ENCODE measurements at places on chromosomes 6 and 20.

- DNase-seq, result no peak
These were observed 25.7 kb downstream of the DSE start for GRCh38 chr6:116396441-116396840.

GRCh38 chr20:52270696-52271095 lies 79.1 kb upstream of the ZFP64 start:
- DNase-seq, result no peak

GRCh38 chr6:139325125-139325524 lies 33.3 kb upstream of the TXLNB start:
- DNase-seq, result no peak

GRCh38 chr6:42269974-42270510 lies 52.4 kb upstream of the MRPS10 start:
- no peak for DNase-seq

DNA sequence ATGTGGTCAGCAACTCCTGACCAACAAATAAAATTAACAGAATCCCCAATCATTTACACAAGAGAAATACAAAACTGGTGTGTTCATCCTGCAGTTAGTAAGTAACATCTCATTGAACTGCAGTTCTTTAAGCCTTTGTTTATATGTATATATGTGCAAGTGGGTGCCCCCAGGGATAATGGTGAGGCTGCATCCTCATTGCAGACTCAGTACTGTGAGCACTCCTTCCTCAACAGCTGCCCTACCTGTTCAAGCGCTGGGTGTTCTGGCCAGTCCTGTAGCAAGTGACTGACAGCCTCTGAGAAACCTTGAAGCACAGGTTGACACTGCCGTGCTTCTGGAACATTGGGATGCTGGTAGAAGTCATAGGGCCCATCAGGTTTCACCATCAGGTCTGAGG lies 49.8 kb upstream of the LYRM2 start:
- DNase-seq, result no peak

- DNase-seq, result no peak
These were observed 46.8 kb downstream of the SNX5 start for GRCh38 chr20:17921774-17922173.

DNA sequence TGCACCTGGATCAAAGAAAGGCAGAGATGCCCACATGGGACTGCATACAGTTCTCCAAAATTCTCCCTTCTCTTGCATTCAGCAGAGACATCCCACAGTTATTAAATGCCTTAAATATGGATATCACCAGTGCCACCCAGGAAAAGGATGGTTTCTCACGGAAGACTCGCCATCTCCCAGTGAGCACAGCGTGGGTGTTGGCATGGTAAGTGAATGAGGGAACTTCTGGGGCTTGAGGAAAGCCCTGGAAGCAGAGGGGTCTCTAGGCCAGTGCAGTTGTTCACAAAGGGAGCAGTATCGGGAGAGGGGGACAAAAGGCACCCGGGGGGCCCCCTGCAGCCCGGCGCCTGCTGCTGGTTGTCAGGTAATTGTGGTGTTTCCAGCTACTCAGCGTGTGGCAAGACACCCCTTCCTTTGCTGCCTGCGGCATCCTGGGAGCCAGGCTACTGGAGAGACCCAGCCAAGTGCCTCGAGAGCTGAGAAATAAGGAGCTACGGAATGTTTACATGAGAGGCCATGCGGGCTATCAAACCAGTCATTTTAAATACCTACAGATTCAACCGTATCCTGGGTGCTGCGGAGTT lies 125.4 kb downstream of the PXDC1 start:
- no peak for DNase-seq

- DNase-seq, result no peak
These were observed 19.5 kb upstream of the ASXL1 start for GRCh38 chr20:32338665-32339064.

- no peak for DNase-seq
These were observed 2.3 kb upstream of the TXLNB start for GRCh38 chr6:139294090-139294489.

DNA sequence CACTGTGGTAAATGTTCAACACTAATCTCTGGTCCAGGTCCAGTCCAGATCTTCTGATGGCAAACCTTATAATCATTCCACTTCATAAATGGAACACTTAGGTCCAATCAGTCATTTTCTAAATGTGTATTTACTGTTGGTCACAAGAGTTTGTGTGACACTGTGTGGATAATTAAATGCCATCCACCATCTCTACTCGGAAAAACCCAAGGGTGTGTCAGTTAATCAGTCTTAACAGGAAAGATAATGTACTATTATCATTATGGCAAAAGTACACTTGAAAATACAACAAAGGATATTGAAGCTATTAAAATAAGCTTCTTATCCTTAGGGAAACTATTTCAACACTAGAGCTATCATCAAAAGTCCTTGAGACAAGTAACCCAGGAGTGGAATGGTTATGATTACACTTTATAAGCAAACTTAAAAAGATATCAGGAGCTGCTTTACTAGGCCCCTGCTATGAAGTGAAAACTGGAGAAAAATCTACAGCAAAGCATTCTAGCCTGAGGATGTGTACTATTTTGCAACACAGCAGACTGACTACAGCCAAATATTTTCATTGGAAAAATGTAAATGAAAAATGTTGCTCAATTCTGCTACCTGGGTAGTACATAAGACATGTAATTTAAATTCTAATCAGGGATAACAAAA lies 227.9 kb downstream of the LAMA2 start:
- peak; percentile 16 for DNase-seq

DNA sequence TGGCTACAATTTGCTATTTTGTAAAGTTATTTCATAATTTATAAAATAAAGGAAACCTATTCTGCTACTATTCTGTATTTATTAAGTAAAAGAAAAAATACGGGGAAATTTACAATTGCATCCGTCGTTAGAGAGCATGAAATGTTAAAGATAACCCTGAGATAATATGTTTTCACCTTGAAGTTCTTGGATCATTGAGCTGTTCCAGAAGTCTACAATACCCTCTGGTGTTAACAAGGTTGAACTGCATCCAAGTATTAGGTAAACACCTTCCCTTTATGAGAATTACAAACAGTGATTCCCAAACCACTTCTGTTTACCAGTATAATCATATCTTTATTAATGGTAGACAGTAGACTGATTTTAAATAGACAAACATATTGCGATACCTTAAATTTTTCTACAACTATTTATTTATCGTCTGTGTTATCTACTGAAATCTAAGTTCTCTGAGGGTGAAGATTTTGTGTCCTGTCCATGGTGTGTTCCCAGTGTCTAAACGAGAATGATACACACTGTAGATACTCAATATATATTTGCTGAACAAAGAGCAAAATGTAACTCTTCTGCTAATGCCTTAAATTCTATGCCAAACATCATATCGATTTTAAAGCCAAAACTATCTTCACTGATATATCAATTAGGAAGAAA lies 28.2 kb downstream of the TBC1D32 start:
- DNase-seq, result peak; percentile 25

- no peak for DNase-seq
These were observed 275.7 kb downstream of the PAX1 start for GRCh38 chr20:21981179-21981578.

- no peak for DNase-seq
These were observed 41.8 kb downstream of the SESN1 start for GRCh38 chr6:109052852-109053251.

DNA sequence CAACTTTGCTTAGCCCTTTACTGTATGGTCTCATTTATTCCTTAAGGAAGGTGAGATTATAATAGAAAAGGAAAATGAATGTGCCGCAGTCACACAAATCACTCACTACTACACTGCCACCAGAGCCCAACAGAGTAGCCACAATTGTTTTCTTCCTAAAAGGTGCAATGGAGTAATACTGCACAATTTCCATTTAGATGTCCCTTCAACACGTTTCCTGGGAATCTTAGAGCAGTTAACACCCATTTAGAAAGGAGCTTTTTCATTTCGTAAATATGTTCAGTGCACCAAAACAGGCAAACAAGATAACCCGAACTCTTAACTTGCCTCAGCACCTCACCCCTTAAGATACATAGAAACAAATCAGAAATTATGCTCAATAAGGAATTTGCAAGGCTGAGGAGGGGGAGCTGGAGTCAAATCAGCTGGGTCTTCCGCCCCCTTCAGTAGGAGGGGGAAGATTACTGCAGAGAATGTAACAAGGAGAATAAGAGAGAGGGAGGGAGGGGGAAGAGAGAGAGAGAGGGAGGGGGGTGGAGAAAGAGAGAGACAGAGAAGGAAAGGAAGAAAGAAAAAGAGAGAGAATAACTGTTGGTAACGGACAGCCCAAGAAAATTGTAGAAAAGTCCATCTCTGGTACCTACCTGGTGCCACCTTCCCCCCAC lies 155.5 kb downstream of the BCAS1 start:
- no peak for DNase-seq

GRCh38 chr20:21219686-21220085 lies 83.4 kb upstream of the XRN2 start:
- no peak for DNase-seq

DNA sequence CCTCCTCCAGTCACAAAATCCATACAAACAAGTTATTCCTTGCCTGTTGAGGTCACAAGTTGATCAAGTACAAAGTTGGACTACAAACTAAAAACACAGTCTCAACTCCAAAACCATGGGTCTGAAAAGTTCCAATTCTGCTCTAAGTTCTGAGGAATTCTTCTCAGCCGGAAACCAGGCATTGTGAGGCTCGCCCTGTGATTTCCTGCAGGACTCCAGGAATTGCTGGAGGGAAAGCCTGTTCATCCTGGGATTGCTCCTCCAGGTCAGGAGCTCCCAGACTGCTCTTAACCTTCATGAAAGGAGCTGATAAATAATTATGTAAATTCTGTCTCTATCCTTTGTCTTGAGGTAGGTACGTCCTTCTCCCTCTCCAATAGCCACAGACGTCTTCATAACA lies 8.5 kb downstream of the TRAM2 start:
- no peak for DNase-seq

- peak; percentile 85 for DNase-seq
These were observed 107.4 kb downstream of the B3GAT2 start for GRCh38 chr6:70849348-70850069.

GRCh38 chr20:56360908-56361205 lies 2.1 kb downstream of the FAM210B start:
- DNase-seq, result no peak

- no peak for DNase-seq
These were observed 46.5 kb downstream of the SOBP start for GRCh38 chr6:107536180-107536961.

DNA sequence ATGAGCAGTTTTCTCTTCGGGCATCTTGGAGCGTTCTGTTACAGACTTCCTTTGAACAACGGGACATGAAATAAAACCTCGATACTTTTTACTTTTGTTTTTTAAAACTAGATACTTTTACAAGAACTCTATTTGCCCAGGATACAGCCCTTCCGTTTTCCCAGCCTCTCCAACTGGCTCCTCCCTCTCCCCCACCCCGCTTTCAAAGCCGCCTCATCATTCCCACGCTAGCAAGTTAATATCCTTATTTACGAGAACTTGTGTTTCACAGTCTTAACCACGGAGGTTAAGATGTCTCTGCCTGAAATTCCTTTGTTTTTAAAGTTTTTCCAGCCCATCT lies 241 bp upstream of the CFAP206 start:
- peak; percentile 41 for DNase-seq

DNA sequence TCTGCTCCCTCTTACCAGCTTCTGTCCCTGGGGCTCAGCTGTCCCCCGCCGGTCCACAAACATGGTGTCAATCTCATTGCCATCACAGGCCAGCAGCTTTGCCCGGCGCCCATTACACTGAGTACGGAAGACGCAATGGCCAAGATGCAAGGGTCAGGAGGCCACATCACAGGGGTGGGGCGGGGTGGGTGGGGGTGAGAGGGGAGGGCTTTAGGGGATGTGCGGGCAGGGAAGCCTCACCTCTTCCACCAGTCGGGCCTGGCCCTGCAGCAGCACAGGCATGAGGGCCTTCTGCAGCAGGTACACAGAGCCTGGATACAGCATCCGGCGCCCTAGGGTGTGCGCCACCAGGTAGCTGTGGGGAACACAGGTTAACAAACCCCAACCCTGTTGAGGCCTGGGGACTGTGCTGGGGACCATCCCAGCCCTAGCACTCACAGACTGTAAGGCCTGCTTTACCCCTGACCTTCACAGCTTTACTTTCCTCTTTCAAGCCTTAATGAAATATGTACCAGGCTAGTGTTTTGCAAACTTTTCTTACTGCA lies 10.8 kb upstream of the LY6G5C start:
- DNase-seq, result no peak

DNA sequence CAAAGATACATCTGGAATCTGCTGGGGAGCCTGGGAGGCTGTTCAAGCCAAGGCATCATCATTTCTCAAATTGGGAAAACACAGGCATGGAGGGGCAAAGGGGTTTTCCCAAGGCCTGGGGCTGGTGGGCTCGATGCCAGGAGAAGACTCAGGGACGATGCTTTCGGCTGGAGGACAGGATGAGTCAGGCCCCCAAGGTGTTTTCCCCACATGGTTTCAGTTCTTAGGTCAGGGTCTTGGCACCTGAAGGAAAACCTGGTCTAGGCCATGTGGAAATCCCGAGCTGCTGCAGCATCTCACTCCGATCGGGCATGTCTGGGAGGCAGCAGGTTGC lies 348.1 kb downstream of the CDC5L start:
- DNase-seq, result peak; percentile 42

DNA sequence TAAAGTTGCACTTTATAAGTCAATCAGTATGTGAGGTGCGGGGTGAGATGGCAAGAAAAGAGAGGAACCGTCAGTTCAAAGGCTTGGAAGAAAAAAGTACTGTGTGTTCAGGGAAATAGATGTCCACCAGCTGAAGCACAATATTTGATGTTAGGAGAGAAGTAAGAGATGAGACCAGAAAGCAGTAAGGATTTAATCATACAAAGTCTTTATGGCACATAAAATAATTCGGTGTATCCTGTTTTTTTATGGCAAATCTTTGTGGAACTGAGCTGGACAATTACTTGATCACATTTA lies 197.2 kb downstream of the FAXC start:
- DNase-seq, result no peak

GRCh38 chr20:843912-844311 lies 10.4 kb downstream of the FAM110A start:
- DNase-seq, result no peak

DNA sequence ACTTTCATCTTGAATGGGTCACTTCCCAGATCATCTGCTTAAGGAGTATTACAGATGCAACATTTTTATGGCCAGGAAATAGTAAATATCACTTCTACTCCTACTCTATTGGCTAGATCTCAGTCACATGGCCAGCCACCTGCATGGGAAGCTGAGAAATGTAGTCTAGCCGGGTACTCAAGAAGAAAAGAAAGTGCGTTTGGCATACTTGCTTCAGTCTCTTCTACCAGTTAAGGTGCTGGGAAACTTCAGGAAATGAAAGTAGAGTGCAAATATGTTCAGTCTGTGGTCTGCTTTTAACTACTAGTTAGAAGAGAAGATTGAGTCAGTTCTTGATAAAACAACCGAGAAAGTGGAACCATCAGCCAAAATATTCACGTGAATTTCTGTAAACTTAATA lies 129.2 kb downstream of the PDSS2 start:
- no peak for DNase-seq

- DNase-seq, result no peak
These were observed 247.9 kb downstream of the ANKRD60 start for GRCh38 chr20:57980506-57980905.

- DNase-seq, result peak; percentile 18
These were observed 1.2 kb downstream of the DDR1 start for GRCh38 chr6:30885481-30885998.

GRCh38 chr6:155832596-155832995 lies 377.0 kb upstream of the NOX3 start:
- peak; percentile 90 for DNase-seq
